Colonic mucosa (tissue), 4 donors: ENCODE measurements at places on chromosomes 7 and 10.

DNA sequence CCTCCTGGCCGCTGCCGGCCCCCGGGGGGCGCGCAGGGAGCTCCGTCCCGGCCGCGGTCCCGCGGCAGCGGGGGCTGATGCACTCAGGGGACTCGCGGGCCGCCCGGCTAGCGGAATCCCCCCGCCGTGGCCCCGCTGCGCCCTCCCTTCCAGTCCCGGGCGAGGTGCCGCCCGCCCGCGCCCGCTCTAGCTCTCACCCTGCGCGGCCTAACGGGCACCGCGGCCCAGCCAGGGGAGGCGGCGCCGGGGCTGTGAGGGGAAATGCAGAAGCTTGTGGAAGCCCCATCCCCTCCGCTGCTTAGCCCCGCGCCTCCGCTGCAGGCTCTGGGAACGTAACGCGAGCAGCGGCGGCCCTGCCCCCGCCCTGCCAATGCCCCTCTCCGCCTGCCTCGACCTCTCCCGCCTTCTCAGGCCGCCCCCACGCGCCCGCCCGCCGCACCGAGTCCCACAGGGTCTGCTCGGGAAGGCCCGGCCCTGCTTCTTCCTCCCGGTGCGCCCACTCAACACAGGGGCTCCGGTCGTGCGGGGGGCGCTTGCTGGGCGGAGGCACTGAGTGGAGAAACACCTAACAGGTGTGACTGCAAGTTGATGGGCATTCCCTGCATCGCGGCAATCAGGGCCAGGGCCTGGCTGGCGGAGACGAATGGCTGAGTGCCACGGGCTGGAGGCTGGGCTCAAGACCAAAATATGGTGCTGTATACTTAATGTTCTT lies 384 bp upstream of the TMEM229A start:
- no peak for DNase-seq

DNA sequence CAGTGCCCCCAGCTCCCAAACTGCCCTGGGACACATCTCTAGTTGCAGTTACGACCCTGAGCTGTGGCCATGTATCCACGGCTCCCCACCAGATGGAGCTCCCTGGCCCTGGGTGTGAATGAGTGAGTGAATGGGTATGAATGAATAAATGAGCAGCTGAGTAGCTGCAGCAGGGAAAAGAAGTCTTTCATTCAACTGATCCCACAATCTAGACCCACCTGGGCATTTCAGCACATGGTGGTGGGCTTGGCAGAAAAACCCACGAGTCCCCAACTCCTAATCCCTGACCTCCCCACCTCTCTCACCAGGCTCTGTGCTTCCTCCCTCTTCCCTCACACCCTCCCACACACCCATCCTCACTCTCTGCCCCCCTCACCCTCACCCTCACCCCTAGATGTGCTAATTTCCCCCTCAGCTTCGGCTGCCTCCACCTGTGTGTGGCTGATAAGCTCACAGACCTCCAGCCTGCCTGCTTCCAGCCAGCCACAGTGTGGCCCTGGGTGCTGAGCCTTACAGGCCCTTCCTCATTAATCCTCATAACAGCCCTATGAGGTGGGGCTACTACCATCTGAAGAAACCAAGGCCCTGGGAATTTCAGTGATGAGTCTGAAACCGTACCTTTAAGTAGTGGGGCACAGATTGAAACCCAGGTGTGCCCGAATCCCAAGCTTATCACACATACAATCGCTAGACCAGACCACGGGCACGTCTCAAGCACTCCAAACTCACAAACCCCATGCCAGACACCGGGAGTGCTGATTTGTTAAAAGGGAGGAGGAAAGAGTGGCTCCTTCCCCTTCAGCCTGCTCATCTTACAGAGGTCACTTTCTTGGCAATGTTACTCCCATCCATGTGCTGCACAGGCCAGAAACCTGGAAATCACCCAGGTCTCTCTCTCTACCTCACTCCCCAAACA lies 2.2 kb upstream of the ATP6V1F start:
- DNase-seq = peak; percentile 34

DNA sequence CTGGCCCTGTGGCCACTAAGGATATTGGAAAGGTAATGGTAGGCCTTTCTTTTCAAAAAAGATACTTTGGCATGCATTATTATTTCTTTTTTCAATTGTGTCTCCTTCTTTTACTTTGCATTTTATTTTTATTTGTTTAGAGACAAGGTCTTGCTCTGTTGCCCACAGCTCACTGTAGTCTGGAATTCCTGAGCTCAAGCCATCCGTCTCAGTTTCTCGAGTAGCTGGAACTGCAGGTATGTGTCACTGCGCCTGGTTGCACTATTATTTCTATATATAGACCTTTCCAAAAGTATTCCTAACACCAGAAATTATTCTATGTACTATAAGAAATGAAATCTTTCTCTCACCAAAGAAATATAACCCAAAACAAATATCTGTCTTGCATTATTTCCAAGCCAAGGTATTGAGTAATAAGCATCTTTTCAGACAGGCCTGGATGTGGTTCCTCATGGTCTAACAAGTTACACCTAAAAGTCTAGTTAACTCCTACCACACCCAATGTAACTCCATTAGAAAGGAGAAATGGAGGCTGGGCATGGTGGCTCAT lies 500.8 kb upstream of the ANKRD30A start:
- DNase-seq = no peak

DNA sequence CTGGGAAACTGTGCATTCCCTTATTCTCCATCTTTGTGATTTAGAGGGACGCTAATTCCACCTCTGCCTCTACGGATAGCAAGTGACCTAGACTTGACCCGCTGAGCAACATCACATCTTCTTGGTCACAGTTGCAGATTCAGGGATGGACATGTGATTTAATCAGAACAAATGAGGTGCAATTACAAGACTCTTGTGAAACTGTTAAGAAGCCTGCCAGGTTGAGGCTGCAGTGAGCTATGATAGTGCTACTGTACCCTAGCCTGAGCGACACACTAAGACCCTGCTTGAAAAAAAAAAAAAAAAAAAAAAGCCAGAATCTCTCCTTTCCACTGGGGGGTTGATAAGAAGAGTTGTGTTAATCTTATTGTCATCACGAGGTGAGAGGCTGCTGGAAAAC lies 14.4 kb downstream of the MPLKIP start:
- no peak for DNase-seq

GRCh38 chr7:48245751-48246472 lies 74.7 kb downstream of the ABCA13 start:
- DNase-seq = no peak

GRCh38 chr10:61784354-61785133 lies 117.0 kb upstream of the ARID5B start:
- DNase-seq = no peak

- no peak for DNase-seq
Measured at GRCh38 chr10:70649526-70649925, 22.8 kb upstream of the ADAMTS14 start.

DNA sequence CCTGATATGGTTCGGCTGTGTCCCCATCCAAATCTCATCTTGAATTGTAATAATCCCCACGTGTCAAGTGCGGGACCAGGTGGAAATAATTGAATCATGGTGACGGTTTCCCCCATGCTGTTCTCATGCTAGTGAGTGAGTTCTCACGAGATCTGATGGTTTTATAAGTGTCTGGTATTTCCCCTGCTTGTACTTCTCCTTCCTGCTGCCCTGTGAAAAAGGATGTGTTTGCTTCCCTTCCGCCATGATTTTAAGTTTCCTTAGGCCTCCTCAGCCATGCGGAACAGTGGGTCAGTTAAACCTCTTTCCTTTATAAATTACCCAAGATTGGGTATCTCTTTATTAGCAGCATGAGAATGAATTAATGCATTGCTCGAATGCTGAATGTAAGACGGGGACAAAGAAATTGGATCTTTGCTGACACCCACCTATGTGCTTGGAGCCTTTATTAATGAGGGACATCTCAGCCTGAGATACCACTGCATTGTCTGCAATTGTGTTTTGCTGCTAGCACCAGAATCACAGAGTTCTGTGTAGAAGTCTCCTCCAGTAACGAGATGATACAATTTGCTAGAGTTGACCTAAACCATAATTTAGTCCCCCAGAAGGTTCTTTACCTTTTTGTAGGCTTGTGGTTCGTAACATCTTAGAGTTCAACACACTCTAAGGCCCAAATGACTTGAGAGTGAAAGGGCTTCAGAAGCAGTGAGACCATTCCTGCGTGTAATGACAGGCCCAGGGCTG lies 28.6 kb downstream of the SLC35B4 start:
- no peak for DNase-seq

- no peak for DNase-seq
Measured at GRCh38 chr7:101250324-101250723, 5.4 kb upstream of the FIS1 start.

GRCh38 chr7:78479348-78479747 lies 680.8 kb downstream of the PHTF2 start:
- DNase-seq = no peak

DNA sequence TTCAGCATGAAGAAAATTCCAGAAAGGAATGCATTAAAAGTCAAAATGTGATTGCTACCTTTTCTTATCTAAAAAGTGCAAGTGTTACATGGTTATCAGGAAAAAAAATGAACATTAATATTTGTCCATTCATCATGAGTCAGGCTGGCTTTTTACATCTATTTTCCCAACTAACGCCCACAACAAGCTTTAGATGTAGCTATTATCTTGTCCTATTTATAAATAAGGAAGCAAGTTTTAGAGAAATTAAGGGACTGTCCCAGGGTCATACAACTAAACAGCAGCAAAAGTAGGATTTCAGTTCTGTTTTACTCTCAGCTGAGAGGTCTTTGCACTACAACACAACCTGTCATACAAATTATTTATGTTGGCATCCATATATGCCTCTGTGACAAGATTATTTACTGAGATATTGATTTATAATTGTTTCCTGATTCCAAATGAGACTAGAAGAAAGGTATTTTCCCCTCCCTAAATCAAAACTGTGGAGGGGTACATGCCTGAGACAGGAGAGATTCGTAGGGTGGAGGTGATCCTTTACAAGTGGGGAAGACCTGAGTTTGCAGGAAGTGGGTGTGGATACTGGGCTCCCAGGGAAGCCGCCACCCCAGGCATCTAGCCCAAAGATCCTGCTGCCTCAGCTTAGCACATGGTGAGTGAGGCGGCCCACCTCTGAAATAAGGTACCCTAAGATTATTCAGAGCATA lies 57.2 kb upstream of the ARID5B start:
- DNase-seq = no peak

- no peak for DNase-seq
Measured at GRCh38 chr10:107984149-107984548, 819.6 kb upstream of the SORCS1 start.

- DNase-seq = no peak
Measured at GRCh38 chr7:42389697-42390096, 152.7 kb upstream of the GLI3 start.

DNA sequence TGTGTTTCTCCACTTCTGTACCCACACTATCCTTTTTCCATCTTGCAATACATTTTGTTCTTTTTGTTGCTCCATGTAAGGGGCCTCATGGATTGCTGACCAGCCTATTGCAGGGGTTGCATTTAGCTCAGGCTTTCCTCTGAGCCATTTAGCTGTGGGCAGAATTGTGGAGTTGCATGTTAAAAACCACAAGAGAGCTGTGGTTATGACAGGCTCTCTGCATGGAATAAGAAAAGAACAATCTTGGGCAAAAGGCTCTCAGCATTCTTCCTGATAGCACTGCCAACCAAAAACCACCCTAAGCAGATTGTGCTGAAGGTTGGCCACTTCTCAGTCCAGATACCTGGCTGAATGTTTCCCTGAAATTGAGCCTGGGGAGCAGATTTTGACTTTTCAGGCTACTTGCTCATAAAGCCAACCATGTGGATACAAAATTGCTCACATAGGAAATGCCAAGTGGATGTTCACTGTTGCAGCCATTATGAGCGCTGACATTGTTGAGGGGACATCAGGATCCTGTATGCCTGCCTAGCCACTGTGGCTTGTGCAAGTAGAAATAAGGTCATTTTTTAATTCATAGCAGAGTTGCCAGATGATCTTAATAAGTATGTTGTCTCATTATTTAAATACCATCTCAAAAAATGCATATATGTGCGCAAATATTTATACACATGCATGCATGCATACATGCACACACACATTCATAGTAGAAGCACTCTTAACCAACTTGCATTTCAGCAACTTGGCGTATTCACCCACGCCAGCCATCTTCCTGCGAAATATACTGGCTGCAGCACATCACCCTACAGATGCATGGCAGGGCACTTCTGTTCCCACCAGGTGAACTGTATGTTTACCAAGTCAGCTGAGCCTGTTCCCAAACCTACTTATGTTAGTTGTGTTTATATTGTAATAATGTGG lies 695.4 kb downstream of the LRMDA start:
- no peak for DNase-seq

GRCh38 chr10:26859241-26860101 lies 1.3 kb downstream of the ABI1 start:
- no peak for DNase-seq

DNA sequence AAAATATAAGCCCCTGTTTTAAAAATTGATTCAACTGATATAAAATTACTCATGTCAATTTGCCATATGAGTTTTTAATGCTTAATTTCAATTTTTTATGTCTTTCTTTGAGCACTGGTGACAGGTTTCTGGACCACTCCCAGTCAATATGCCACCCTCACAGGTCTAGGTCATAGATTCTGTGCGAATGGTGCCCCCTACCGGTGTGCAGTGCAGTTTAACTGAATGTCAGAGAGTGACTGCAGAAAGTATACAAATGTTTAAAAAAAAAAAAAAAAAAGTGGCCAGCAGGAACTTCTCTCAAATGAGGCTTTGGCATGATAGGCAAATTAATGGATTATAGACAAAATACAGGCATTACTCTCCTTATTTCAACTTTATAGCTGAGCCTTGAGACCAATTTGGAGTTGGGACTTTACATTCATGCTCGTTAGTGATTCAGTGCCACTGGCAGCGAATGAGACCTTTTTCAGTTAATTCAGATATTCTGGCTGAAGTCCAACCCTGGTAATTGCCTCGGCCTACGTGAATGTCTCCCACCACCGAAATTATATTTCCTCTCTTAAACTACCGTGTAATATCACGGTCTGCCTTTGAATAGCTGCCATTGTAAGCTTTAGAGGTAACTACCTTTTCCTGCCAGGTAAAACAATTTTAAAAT lies 427.6 kb downstream of the PHTF2 start:
- peak; percentile 62 for DNase-seq

- DNase-seq = no peak
Measured at GRCh38 chr10:21746118-21746517, 212.1 kb downstream of the MLLT10 start.

GRCh38 chr10:7853226-7853842 lies 35.0 kb downstream of the TAF3 start:
- DNase-seq = no peak

DNA sequence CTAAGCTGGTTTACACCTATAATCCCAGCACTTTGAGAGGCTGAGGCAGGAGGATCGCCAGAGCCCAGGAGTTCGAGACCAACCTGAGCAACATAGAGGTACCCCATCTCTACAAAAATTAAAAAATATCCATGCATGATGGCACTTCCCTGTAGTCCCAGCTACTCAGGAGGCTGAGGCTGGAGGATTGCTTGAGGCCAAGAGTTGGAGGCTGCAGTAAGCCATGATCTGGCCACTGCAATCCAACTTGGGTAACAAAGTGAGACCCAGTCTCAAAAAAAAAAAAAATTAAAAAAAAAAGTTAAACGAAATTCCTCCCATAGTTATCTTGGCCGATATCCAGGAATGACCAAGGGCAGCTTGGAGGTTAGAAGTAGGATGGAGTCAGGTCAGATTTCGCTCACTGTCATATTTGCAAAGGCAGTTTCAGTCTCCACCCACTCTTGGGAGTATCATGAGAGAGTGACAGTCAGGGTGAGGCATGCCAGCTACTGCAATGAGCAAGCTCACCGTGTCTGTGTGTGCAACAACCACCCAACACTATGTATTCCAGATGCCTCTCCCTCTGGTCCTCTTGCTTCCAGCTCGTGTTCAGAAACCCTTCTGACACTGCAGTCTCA lies 6.0 kb upstream of the ZDHHC4 start:
- no peak for DNase-seq
